Mucosa of gallbladder (tissue), 1 donor: ENCODE measurements at places on chromosomes 7 and 10.

GRCh38 chr10:92810934-92811532 is 37.3 kb upstream of the EXOC6 start:
- no peak for DNase-seq

DNA sequence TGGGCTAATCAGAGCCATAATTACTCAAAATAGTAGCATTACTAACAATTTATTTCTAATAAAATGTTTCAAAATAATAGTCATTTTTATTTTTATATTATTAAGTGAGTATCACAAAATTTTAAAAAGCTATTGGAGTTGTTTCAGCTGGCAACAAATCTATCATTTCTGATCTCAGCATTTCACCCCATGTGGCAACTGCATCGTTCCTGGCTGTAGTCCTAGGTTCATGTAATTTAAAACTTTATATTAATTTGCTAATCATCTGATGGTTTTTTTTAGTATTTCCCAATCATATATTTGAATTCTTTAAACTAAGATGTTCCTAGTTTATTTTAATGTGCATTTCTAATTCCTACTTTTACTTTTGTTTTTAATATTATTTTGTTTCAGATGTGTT is 293.0 kb upstream of the AKR1E2 start:
- no peak for DNase-seq

DNA sequence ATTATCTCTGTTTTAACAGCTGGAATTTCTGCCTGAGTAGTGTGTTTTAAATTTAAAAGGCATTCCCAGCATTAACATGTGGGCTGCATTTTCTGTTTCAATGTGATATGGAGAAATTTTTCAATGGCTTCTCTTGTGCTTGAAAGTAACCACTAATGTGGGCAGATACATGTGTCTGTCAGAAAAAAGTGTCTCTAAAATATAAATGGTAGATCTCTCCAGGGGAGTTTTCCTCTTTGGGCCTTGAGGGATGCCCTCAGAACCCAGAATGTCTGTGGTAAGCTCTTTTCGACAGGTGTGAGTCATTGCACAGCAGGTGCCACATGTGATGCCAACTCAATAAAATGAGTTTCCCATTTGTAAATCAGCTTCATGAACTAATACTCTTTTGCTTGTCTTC is 221.1 kb downstream of the SEMA3E start:
- DNase-seq: no peak

DNA sequence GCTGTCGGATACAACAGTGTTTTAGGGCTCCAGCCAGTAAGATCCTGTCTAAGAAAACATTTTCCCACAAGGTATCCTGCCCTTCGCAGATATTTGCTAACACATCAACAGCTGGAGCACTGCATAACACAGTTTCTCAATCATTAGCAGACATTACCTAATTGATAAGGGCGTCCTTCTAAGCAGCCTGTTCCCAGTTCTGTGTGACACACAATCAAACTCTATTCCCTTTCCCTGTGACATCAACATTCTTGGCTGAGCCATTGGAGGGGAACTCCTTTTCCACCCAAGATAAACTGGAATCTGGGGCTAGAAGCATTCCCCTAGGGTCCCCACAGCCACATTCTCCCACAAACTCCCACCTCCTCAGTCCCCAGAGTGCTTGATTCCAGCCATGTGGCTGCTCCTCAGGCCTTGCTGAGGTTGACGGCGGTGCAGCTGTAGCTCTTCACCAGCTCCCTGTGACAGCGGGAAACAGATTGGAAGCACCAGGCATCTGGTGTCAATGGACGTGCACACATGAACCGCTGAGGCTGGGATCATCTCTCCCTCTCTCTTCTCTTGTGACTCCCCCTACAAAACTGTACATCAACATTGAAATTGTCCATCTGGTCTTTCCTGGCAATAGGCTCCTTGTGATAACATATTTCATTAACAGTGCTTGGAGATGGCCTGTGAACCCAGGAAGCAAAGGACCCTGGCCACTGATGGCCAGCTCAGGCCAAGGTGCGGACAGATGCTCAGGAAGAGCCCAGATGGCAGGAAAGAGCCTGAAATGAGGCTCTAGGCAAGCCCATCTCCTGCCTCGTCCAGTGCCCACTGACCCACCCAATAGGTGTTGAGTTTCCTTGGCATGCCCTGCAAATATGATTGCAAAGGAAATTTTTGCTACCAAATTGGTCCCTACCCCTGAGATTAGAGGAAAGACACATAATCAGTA is 131.1 kb upstream of the TBX20 start:
- no peak for DNase-seq

GRCh38 chr7:949021-949934 is 5.2 kb downstream of the ADAP1 start:
- DNase-seq: peak; percentile 55

- DNase-seq: no peak
These were observed 115.2 kb downstream of the TCERG1L start for GRCh38 chr10:131196176-131196885.

DNA sequence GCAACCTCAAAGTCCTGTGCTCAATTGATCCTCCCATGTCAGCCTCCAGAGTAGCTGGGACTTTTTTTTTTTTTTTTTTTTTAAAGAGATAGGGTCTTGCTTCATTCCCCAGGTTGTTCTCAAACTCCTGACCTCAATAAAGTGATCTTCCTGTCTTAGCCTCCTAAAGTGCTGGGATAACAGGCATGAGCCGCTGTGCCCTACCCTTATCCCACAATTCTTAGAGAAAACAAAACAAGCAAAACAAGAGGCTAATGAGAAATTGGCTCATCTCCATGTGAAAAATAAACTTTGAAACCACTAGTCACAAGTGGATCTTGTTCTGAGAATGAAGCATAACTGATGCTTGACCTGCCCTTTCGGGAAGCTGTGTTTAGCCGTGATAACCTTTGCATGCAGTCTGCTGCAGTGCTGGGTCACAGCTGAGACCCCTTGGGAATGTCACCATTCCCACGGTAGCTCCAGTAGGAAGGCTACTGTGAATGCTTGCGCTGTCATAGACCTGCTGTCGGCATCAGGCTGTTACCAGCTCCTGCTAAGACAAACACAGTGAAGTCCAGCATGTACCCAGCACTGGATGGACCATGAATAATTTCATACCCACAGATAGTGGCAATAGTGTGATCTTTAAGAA is 290.7 kb upstream of the KIAA1217 start:
- no peak for DNase-seq

DNA sequence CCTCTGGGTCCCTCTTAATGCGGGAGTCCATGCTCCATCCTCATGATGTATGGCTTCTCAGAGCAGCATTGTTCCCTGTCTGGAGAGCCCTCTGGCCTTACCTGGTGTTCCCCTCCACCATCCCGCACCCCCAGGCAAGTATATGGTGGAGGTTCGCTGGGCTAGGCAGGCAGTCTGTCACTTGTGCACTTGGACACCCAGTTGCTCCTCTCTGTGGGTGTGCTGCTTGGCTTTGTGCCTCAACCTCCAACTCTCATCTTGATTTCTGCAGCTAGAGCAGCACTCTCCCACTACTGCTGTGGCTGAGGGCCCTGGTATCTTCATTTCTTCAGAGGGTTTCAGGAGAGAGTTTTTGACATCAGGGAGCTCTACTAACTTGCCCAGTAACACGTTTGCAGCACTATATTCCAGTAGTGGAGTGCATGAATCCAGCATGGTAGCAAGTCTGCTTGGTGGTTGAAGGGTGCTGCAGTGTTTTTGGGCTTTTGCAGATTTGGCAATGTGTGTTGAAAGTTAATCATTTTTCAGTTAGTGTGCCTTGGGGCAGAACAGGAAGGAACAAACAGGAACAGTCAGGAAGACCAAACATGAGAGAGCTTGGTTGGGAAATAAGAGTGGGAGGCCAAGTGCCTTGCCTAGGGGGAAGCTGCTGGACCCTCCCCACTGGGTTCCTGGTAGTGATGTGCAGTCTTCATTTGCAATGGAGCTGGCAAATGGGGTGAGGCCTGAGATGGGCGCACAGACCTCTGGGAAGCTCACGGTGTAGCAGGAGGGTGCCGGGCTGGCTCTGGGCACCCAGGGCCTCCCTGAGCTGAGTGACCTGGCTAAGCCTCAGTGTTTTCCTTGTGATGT is 37.4 kb downstream of the TSPAN14 start:
- DNase-seq: no peak
